Cerebellum (tissue), 4 donors: ENCODE measurements at places on chromosomes 2 and 18. TPM values are rescaled to one million over a fixed set of nuclear protein-coding genes. Genes with fewer than 3 reads are reported as not detected.

GRCh38 chr2:230557065-230557464 is 141.1 kb downstream of the SP100 start:
- no peak for DNase-seq

DNA sequence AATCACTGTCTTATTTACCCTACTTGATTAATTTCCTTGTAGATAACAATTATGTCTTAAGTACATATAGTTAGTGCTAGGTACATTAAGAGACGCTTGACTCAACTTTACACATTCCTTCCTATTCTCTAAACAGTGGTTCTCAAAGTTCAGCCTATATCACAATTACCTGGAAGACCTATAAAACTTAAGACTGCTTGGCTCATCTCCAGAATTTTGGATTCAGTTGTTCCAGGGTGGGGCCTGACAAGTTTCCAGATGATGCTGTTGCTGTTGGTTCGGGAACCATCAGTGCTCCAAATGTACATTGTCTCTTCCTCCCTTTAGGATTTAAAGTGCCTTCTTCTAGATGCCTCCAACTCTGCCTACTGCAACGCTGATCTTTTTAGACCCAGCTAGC is 4.0 kb downstream of the PPP3R1 start:
- DNase-seq, result no peak

DNA sequence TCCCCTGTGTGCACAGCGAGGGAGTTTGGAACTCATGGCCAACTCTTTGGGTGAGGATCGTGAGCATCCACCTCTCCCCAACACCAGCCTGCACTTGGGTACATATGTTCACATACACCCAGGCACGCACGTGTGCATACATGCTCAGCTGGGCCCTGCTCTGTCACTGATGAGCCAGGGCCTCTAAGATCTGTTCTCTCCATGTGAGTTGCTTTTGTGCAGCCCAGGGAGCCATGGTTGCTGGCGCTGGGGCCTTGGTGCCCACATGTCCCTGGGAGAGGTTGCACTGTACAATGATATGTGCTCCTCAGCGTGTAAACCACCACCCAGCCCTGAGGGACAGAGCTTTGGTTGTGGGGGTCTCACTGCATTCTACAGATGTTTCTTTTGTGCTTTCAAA is 44.1 kb downstream of the KLHL29 start:
- DNase-seq, result no peak

- DNase-seq, result no peak
Measured at GRCh38 chr18:50080932-50081560, 113.9 kb downstream of the MYO5B start.

DNA sequence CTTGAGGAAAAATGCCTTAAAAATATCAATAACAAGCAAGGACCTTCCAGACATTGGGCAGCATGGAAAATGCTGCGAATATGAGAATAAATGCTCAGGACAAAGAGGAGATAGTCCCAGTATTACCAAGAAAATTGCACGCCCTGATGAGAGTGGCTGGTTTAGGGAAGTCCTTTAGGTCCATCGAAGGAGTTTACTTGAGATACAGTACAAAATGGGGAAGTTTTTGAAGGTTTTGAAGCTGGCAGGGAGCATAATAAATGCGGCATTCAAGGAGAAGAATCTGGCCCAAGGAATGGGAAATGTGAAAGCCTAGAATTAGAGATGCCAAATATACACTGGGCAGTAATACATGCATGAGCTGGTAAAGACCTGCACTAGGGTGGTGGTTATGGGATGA is 90.2 kb upstream of the SPATS2L start:
- DNase-seq, result no peak

- DNase-seq, result peak; percentile 12
Measured at GRCh38 chr2:206556357-206556949, 85.8 kb upstream of the FAM237A start.

The MAP2 gene
- 502 TPM for total RNA-seq

DNA sequence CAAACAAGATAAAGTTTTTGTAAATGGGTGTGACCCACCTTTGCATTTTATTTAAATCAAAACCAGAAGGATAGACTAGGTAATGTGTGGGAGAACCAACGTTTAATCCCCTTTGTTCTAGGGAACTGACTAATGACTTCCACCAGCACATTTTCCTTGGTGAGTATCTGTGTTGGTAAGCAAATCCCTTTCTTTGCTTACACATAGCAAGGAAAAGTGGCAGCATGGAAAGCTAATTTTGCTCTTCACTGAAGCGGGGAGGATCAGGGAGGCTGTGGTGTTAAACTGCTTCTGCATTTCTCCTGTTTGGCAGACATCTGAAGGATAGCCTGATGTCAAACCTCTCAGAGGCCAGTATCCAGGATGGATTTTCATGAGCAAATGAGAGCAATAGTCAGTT is 331.1 kb downstream of the PTPRM start:
- DNase-seq, result no peak

The STPG4 gene
- total RNA-seq, result 1.00 TPM

DNA sequence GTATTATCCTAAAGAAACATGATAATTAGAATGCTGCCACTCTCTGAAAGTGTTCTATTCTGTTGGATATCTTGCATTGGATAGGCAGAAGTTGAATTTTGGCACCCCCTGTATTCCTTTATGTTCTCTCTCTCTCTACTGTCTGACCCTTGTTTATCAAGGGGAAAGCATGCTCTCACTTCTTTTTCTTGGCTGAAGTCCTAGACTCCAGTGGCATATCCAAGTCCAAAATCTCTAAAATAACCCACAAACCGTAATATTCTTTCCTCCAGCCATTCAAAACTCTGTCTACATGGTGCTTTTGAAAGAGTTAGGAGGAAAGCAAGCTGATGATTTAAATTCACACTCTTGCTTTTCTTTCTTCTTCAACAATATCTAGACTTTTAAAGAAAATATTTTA is 669.7 kb downstream of the TDRD15 start:
- DNase-seq, result no peak

The IL1RN gene
- total RNA-seq, result not detected

The IL36G gene
- total RNA-seq, result not detected

DNA sequence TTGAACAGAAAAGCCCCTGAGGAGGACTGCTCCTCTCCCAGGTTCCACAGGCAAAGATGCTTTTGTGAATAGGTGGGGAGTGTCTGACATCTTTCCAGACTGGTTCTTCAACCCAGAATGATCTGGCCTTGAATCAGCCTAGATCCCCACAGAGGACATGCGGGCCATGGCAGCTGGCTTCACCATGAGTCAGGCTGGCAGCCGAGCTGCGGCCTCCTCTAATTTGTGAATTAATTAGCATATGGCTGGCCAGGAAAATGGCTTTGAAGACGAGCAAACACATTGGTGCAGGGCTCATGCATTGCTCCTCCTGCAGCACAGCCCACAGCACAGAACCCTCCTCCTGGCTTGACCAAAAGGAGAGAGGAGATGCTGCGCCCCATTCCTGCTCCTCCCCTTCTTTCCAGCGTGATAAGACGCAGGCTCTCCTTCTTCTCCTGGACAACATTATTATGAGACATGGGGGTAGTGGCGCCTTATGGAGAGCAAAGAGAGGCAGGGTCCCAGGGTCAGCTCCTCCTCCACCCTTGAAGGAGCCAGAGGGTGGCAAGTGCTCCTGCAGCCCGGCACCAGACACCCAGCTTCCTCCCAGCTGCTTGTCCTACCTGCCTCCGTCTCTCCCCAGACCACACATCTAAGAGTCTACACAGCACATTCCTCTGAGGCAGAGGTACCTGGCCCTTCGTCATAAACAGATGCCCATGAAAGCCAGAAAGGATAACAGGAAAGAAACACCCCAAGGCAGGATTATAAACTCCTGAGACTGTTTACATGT is 66.7 kb downstream of the EDAR start:
- DNase-seq, result peak; percentile 60

DNA sequence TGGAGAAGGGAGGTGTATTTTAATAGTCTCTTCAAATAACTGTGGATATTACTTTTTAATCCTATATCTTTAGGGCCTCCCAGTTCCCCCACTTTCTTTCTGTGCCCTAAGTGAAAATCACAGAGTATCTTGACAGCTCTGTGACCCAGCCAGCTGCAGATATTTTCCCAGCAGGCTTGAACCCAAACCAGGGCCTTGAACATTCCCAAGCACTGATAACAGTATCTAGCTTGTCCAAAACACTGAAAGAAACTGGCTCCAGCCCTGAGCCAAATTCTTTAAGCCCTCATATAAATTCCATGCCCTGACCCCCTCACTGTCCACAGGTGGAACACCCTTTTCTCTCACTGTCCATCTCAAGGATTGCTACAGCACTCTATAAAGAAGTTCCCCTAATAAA is 388.1 kb upstream of the CHAC2 start:
- DNase-seq, result no peak

- DNase-seq, result no peak
Measured at GRCh38 chr2:71714601-71715240, 261.4 kb downstream of the DYSF start.

The CAVIN2 gene
- 10.5 TPM for total RNA-seq

- no peak for DNase-seq
Measured at GRCh38 chr2:121694398-121695170, 42.1 kb downstream of the NIFK start.

GRCh38 chr2:102033031-102033749 is 41.4 kb downstream of the IL1R2 start:
- no peak for DNase-seq

- peak; percentile 49 for DNase-seq
Measured at GRCh38 chr2:221969087-221969829, 329.5 kb downstream of the PAX3 start.

DNA sequence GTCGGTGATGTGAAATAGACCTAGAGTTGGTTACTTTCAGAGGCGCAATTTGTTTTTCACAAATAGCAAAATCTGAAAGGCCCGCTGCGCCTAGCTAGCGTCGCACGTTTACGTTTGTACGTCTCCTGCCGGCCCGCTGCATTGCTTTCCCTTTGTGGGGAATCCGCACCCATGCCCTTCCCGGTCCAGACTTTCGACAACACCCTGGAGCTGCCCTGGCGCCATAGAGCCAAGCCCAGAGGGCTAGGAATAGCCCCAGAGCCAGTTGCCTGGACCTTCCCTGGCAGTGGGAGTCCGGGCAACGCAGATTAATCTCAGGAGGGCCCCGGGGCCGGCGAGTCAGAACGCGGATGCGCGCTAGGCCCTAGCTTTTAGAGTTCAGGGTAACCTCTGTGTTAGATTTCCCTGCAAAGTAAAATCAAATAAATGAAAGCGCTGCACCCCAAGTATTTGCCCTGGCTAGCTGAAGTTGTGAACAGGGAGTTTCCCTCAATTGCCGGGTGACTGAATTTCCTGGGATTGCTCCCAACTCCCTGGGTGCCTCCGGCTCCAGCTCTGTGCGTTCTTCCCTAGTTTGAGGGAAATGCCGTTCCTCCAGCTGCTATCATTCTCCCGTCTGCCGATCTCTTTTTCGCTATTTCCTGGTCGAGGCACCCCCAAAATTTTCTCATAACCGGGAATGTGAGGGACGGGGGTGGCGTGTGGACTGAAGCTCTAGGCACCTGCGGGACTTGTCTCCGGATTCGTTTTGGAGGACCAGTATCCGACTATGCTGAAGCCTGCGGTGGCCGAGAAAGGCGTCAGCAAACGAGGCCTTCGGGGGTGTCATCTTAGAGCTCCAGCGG is 1.2 kb upstream of the EN1 start:
- no peak for DNase-seq

DNA sequence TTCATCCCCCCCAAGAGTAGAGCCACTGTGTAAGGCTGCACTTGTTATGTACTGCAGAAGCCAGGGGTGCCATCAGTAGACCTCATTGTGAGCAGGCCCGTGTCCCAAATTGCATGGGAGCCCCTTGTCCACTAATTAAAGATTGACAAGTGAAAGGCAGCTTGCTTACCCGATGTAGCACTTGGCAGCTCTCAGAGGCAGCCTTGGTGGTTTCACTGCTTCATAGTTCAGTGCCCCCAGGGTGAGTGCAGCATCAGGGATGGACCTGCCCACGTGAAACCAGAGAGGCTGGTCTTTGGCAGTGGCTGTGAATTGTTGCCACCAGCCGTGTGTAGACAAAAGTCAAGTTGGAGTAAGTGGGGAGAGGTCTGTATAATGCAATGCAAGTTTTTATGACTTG is 13.3 kb downstream of the TUBB6 start:
- DNase-seq, result no peak

DNA sequence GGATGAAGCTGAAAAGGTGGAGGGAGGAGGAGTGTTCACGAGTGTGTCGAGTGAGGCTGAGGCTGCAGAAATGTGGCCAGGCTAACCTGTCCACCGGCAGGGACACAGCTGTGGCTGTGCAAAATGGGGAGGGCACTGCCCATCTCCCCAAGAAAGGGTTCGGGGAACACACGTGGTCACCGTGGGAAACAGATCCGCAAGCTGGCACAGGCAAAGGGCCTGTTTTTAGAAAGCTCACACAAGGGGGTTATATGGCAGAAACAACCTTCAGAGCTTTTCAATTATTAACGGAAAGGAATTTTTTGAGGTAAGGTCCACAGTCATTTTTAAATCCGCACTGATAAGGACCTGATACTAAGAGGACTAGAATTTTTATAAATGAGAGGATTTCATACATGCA is 35.7 kb downstream of the SH3YL1 start:
- no peak for DNase-seq

DNA sequence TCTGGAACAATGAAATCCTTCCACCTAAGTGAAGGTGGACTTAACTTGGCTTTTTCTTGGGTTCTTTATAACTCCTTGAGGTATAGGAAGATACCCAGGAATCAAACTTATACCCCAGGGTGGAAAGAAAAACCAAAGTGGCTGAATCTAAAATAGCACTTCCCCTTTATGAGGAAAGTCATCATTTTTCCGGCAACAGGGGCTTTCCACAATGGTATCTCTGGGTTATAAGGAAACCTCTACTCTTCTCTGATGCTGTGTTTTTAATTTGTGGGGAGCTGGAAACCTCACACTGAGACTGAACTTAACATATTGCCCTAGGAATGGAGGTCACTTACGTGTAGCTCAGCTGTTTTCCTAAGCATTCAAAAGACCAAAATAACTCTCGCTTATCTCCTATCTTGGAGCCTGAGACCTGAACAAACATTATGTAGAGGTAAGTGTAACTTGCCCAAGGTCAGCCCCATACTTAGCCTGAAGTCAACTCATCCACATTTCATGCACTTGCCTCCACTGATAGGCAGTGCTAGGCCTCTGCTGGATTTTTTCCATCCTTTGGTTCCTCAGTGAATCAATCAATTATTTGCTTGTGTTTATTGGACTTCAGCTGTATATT is 117.9 kb downstream of the SETBP1 start:
- DNase-seq, result no peak

The MORN2 gene
- 15.8 TPM for total RNA-seq

DNA sequence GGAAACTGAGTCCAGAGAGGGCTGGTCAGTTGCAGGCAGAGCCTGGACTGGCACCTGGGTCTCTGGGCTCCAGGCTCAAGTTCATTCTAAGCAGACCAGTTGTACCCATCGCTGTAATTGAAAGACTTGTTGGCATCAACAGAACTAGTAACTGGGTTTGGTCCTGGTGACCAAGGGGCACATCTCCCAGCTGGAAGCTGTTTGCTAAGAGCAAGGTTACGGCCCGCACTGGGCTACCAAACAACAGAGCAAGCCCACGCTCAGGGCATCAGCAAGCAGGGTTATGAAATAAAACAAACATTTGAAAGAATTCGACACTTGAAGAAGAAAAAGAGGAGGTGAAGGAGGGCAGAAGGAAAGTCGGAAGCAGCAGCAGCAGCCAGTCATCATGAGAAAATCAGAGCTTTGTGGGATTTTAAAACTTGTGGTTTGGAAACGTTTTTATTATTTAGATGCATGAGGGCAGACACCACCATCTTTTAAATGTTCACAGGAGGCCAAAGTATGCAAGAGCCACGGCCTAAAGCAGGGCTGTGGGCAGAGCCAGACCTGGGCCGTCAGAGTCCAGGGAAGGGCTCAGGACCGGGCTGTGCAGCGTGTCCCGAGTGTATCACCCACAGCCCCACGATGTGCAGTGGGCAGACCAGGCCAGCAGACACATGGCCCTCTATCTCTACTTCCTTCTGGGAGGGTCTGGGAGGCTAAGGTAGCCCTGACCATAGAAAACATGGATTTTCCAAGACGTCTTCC is 220.3 kb downstream of the BCL2 start:
- DNase-seq, result no peak

The TXNDC2 gene
- total RNA-seq, result not detected
